Activated gamma-delta T cell (primary cell): ENCODE measurements at places on chromosomes 1 and 21.

DNA sequence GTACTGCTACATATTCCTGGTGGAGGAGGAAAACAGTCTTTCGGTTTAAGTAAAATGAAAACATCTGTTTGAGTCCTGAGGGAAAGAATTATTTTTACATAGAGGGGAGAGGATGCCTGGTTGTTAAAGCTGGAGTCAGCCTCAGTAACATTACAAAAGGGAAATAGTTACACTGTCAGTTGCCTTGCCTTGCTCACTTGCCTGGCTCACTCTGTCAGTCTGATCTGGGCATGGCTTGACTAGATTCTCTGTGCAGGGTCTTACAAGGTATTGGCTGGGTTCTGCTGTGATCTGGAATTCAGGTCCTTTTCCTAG is 8.4 kb upstream of the UBE2U start:
- DNase-seq = no peak

DNA sequence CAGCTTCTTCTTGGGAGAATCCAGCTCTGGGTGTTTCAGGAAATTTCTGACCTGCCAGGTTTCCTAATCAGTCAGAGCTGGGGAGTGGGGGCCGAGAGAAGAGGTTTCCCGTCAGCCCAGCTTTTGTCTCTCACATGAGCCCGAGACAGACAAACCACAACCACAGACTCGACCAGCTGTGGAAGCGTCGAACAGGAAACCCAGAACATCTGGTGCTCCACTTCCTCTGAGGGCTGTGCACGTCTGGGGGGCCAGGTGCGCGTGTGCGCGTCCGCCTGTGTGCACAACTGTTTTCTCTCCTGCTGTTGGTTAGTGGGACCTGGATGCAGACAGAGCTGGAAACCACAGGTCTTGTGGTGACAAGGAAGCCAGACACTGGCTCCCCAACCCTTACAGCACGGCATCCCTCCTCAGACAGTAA is 113.0 kb upstream of the SLC25A33 start:
- peak; percentile 30 for DNase-seq

DNA sequence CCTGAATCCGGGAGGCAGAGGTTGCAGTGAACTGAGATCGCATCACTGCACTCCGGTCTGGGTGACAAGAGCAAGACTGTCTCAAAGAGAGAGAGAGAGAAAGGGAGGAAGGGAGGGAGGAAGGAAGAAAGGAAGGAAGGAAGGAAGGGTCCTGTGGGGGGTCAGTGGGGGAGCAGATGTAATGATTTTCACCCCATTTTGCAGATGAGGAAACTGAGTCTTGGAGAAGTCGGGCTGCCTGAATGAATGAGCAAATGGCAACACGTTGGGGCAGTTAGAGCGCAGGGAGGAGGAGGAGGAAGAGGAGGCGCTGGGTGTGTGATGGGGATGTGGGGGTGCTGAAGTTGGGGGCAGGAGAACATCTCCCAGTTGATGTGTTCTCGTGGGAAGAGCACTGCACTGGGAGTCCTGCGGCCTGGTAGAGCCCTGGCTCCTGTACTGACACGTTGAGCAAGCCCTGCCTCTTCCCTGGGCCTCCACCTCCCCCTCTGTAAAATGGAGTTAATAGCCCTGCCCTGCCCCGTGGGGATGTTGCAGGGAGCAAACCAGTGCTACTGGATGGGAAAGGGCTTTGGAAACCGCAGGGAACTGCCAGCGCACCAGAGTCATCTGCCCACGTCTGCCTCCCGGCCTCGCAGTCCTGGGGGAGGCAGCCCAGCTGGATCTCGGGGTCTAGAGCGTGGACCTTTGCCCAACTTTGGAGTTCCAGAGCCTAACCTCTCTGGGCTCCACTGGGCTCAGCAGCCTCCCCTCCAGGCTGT is 103.2 kb upstream of the CASZ1 start:
- DNase-seq = no peak

DNA sequence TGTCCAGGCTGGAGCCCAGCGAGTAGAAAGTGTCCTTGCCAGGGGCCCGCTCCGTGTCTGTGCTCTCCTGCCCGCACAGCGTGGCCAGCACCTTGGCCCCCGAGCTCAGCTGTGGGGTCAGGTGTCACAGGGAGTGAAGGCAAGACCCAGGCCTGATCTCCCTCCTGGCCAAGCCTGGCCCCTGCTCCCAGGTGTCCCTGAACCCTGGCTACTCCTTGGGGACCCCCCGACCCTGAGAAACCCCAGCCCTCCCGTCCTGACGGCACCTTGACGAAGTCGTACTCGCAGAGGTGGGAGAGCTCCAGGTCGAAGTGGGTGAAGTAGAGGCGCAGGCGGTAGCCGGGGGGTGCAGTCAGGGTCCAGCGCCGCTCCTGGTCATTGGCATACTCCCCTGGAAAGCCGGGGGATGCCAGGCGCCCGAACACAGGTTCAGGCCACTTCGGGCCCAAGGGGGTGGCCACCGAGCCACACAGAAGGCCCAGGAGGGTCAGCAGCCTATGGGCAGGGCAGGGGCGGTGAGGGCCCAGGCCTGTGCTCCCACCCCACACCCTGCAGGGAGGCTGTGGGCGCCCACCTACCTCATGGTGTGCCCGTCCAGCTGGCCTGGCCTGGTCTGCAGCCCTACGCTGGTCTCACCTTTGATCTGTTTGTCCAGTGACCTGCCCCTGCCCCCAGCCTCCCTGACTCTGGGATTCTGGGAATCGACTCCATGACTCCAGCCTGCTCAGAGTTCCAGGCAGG is at the start of gene MASP2:
MASP2 (minus strand) TSS at position 615 of the 741 bp plus-strand sequence; CDS start at position 583, 32 bp downstream.
- DNase-seq = no peak

DNA sequence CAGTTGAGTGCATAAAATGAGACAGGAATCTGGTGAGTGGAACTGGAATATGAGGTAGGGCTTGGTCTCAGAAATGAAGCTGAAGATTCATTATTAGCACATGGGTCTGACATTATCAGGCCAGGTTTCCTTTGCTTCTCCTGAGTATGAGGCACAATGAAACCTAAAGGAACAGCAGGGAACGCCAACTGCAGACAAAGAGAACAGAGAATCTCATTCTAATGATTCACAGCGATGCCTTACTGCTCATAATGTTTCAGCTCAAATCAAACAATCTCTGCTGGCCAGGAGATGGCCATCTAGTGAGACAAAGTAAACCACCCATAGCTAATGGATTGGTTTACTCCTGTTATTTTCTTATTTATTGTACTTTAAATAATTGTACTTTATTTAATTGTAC is 133.5 kb downstream of the C1orf21 start:
- no peak for DNase-seq

DNA sequence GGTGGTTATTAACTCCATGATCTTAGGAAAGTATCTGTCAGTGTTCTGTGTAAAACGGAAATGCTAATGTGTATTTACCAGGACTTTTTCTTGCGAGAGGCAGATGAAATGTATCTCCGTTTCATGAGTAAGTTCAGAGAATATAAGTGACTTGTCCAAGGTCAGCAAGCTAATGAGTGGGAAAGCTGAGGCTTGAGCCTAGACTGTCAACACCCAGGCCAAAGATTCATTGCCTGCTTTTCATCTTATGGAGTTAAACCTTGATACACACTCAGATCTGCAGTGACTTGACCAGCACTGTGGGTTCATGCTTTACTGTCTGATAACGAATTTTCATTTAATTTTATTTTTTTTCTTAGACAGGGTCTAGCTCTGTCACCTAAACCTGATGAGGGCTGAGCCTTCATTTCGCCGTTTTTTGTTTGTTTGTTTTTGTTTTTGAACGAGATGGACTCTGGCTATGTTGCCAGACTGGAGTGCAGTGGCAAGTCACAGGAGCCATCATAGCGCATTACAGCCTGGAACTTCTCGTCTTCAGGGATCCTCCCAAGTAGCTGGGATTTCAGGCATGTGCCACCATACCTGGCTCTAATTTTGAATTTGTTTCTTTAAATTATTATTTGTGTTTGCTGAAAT is 918 bp upstream of the JTB start:
- no peak for DNase-seq

GRCh38 chr1:47934243-47934805 is 62.9 kb downstream of the TRABD2B start:
- no peak for DNase-seq

- no peak for DNase-seq
Observed at GRCh38 chr1:181083842-181084605, 4.5 kb upstream of the IER5 start.

- DNase-seq = no peak
Observed at GRCh38 chr1:66331658-66332547, 202.1 kb upstream of the SGIP1 start.

- no peak for DNase-seq
Observed at GRCh38 chr1:247296599-247297180, 35.0 kb downstream of the ZNF496 start.

DNA sequence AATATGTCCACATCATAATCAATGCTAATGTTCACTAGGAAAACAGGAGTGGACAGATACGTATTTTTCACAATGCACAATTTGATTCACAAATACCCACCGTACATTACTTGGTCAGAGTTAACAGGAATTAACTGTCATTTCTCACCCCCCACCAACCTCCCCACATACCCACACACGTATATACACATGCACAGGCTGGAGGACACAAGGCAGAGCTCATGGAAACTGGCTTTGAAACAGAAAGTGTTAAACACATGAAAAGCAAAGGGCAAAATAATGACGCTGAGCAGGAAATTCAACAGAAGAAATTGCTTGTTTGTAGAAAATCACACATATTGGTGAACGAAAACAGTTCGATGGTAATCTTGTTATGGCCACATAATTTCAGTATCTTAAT is 188.4 kb upstream of the DMRTA2 start:
- no peak for DNase-seq

GRCh38 chr1:51942281-51942680 is 48.2 kb downstream of the RAB3B start:
- no peak for DNase-seq

DNA sequence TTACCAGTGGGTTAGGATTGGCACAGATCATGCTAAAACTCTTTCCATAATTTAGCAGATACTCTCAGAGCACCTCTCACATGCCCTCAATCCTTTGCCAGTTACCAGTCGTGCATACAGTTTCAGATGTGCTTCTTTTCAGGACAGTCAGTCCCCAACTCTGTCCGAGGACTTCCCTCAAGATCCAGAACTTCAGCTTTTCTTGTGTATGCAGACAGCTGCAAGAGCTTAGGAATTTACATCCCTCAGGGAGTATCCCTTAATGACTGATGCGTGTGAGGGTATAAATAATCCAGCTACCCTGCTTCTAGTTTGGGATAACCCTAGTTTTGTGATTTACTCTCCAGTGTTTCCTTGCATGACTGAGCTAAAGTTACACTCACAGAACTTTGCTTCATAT is 393.0 kb upstream of the PLXNA2 start:
- DNase-seq = no peak

DNA sequence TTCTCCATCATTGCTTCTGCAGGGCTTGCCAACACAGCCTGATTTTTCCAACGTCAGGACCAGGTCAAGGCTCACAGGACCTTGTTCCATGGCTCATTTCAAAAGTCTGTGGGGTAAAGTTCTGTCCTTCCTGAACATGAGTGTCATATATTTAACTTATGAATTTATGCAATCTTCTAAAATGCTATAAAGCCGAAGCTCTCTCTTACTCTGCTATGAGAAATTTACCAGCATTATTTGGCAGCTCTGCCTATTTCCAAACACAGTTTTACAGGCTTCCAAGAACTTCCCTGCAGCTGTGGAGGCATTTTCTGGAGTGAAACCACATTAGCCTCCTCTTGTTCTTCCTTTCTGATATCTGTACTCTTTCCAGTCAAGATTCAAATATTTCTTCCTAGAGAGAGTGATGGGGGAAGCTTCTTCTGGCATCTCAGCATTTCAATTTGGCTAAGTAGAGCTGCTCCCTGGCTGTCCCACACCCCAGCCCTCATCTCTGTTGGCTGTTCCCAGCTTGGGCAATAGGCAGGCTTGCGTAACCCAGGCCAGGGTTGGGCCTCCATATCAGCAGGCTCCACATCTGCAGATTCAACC is 15.6 kb upstream of the HMGCS2 start:
- no peak for DNase-seq

- no peak for DNase-seq
Observed at GRCh38 chr1:180080439-180080838, 74.2 kb upstream of the QSOX1 start.

GRCh38 chr1:36417931-36418330 is 20.2 kb upstream of the LSM10 start:
- DNase-seq = no peak

GRCh38 chr1:213724640-213725536 is 262.9 kb upstream of the PROX1 start:
- no peak for DNase-seq

DNA sequence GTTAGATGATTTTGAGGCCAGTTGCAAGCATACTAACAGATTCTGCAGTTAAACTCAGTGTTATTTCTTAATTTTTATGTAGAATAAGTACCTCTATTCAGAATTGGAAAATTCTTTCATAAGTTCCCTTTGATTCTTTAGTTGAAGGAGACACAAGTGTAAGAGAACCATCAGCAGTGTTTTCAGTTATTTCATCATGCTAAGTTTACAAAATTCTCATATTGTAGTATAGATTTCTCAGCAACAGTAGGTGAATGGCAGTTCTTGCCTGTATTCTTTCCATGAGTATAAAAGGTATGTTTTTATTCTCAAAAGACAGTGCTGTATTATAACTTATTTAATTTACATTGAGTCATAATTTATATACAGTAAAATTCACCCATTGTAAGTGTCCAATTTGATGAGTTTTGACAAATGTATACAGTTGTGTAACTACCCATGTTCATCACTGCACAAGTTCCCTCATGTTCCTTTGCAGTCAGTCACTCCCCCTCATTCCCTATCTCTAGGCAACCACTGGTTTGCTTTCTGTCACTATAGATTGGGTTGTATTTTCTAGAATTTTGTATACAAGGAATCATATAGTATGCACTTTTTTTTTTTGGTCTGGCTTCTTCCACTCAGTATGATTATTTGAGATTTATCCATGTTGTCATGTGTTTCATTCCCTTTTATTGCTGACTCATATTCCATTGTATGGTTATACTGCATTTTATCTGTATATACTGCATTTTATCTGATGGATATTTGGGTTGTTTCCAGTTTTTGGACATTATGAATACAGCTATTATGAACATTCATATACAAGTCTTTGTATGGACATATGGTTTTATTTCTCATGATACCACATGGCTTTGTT is 3.9 kb downstream of the RPS6KC1 start:
- DNase-seq = no peak

DNA sequence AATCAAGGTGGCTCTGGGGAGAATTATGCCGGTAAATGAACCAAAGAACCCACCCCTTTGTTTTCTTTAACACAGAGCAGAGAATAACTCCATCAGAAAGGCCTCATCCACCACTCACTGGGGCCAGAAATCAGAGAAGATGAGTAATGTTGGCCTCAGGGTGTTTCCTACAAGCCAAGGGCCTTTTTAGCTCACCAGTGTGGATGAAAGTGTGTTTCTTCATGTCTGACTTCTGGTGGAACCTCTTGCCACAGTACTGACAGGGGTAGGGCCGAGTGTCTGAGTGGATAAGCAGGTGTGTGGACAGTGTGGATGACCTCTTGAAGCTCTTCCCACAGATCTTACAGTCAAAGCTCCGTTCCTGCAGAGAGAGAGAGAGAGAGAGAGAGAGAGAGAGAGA is 8.3 kb downstream of the GFI1 start:
- DNase-seq = no peak

DNA sequence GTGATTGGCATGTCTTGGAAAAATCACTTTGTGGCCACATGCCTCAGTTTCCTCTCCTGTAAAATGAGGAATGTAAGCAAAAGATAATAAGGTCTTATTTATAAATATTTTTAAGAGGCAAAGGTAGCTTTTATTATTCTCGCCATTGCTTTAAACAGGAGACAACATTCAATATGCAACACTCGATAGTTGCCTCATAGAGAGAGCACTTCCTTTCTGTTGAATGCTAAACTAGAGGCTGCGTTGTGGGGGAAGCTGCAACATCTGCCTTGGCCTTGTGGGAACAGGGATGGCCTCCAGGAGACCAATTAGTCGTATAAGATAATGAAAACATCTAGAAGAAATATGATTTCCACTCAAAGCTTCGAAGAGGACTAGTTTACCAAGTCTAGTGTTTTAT is 3.5 kb downstream of the OSCP1 start:
- DNase-seq = no peak
